ENCODE measurements at places on chromosomes 11 and 22. TPM values are rescaled to one million over a fixed set of nuclear protein-coding genes. Genes with fewer than 3 reads are reported as not detected.

The DCDC1 gene
- under 0.01 TPM for total RNA-seq

The PATE4 gene
- not detected for total RNA-seq

The LSP1 gene
- total RNA-seq = not detected

The CHRM1 gene
- total RNA-seq = 1.3 TPM

The CCDC88B gene
- 2.9 TPM for total RNA-seq

Measured in melanocyte of skin (primary cell).